ENCODE measurements at places on chromosomes 5 and 9.

GRCh38 chr9:131235480-131235851 is 40.8 kb downstream of the FAM78A start:
- no peak for DNase-seq

- DNase-seq, result no peak
These were observed 107.2 kb downstream of the C5orf15 start for GRCh38 chr5:133861161-133861737.

DNA sequence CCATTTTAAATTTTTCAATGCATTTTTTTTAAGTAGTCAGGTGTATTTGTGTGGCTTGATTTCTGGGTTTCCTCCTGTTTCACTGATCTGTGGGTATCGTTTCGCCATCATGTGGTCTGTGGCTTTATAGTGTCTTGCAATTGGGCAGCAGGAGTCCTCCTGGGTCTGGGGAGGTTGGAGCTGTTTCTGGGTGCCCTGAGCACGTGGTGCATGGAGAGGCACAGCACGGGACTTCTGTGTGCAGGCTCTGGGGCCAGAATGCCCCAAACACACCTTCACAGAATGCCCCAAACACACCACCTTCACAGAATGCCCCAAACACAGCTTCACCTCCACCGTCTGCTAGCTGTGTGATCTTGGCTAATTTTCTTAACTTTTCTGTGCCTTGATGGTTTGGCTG is 82.6 kb upstream of the COL5A1 start:
- DNase-seq, result no peak

- DNase-seq, result no peak
These were observed 72.2 kb downstream of the PTPDC1 start for GRCh38 chr9:94156348-94157049.

DNA sequence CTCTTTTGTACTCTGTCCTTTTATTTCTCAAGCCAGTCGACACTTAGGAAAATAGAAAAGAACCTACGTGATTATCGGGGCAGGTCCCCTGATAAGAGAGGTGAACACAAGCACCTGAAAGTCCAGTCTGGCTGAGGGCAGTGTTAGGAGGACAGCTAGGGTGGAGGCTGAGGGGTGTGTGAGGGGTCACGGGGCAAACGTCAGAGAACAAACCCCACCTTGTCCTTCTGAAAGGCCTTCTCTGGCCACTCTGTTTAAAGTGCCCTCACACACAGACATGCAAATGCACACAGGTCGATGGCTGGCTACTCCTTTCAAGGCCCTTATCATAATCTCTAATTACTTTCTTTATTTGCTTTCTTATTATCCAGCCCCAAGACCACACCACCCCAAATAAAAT is 108.8 kb downstream of the ESM1 start:
- DNase-seq, result no peak

- no peak for DNase-seq
These were observed 140.8 kb downstream of the BNC2 start for GRCh38 chr9:16729651-16730050.

DNA sequence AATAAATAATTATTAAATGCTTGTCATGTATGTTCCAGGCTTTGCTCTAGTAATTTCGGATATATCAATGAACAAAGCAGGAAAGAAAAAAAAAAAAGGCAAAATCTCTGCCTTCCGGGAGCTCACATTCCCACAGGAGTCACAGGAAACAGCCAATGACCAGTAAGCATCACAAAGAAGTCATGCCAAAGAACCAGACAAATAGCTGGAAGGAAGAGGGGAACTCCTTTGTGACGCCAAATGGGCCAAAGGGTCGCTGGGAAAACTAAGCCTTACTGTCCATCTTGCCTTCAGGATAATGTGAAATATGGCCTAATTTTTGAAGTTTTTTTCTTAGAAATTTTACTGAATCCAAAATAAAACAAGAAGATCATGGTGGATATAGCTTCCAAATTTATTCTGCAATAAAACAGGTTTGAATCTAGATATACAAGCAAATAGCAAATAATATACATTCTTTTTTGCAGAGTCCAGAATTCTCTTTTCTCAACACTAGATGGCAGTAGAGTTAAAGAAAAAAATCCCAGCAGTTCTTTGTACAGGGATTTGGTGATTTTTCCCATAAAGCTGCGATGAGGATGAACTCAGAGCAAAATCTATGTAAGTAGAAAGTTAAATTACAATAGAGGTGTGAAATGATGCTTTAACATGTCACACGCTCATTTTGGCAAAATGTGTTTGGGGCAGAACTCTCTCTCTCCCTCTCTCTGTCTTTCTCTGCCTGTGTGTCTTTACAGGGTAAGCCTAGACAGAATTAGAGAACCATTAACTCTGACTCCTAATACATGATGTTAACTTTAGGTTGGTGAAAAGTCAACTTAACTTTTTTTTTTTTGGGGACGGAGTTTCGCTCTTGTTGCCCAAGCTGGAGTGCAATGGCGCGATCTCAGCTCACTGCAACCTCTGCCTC is 60.0 kb upstream of the TUT7 start:
- peak; percentile 16 for DNase-seq

GRCh38 chr9:114588651-114589526 is 1.3 kb downstream of the ATP6V1G1 start:
- no peak for DNase-seq

- DNase-seq, result no peak
These were observed 122.0 kb downstream of the GDNF start for GRCh38 chr5:37717613-37718431.

DNA sequence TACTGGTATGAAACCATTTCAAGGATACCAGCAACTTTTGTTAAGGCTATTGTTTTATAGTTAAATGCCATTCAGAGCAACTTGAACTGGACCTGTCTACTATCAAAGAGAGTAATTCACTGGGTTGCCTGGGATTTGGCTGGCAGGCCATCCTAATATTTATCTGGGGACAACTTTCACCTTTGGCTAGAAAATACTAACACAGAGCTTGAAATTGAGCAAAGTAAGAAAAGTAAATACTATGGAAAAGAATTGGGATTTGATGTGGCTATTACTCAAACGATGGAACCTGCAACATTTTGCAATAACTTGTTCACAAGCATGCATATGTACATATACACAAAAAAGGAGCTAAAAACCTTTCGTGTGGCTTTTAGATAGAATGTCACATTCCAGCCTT is 191.3 kb downstream of the DENND1A start:
- no peak for DNase-seq

DNA sequence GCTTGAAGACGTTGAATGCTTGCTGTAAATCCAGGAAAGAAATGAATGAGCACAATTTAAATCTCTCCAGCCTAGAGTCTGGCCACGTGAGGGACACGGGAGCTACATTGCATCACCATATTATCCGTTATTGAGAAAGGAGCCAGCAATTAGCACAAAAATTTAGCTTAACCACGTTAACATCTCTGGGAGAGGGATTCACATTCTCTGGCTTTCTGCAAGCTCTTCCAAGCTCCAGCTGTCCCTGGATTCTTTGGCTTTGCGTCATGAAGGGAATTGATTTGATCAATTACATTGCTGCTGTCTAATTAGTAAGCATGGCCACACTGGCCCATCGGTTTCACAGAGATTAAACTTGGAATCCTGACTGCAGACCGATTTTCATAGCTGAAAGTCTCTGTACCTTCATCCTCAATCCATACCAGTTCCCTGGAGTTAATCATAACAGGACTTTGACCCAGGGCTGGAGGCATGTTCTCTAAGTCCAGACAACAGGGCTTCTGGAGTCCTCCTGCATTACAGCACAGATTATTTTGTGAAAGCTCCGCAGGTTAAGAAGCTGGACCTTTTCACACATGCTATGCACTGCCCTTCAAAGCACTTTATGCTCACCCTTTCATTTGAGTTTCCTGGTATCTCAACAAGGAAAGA is 31.6 kb downstream of the ADRA1B start:
- no peak for DNase-seq

GRCh38 chr9:115098226-115098965 is 19.6 kb downstream of the TNC start:
- no peak for DNase-seq

GRCh38 chr5:143200781-143201398 is 202.6 kb downstream of the NR3C1 start:
- no peak for DNase-seq

DNA sequence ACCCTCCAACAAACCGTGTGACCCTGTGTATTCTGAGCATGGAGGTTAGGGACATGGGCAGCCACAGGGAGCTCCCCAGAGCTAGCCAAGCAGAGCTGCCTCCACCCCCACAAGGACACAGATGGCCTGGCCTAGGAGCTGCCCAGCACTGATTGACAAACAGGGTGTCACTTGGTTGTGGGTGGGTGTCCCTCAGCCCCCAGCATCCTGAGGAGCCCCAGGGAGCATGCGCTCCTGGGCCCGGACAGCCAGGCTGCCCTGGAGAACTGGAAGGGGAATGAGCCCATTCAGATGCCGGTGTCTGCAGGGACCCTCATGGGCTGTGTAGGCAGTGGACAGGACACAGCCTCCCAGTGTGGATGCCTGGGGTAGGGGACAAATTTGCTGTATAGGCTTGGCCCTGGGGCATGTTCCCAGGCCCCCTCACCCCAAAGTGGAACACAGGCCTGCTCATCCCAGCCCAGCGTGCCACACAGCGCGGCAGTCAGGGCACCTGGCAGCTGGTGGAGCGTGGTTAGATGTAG is 124.8 kb upstream of the LMX1B start:
- DNase-seq, result no peak

GRCh38 chr9:131423171-131423581 is 29.3 kb downstream of the PRRC2B start:
- no peak for DNase-seq

DNA sequence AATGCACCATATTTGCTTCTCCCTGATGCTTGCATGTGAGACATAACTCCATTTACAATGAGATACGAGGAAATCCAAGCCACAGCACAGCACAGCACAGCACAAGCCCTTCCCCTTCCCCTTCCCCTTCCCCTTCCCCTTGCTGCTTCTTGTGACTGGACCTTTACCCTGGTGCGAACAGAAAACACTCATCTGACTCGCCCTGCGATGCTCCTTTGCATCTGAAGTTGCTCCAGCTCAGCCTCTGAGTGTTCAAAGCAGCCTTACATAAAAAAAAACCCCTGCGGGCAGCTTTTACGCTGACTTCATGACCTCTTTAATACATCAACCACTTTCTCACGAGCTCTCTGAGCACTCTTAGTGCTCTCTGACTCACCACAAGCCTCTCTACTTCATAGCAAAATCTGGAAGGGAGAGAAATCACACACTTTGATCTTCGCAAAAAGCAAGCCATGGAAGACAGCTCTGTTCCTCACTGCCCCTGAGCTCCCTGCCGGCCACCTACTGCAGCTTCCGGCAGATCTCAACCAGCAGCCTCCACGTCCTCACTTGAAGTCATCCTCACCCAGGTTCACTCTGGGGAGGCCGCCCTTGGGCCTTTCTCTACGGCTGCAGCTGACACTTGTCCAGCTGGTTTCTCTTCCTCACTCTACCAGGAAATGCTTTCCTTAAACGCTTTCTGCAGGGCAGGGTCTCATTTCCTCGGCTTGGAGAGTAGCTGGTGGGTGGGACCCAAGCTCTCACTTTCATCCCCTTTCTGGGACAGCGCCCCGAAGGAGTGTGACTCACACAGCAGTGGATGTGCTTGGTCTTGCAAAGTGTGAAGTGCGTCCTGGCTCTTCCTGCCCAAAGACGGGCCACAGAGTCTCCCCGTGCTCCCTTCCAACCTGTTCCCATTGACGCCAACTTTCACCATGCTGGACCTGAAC is 5.3 kb downstream of the SLC34A1 start:
- DNase-seq, result peak; percentile 76

- no peak for DNase-seq
These were observed 102.8 kb downstream of the ANKH start for GRCh38 chr5:14768508-14769365.

DNA sequence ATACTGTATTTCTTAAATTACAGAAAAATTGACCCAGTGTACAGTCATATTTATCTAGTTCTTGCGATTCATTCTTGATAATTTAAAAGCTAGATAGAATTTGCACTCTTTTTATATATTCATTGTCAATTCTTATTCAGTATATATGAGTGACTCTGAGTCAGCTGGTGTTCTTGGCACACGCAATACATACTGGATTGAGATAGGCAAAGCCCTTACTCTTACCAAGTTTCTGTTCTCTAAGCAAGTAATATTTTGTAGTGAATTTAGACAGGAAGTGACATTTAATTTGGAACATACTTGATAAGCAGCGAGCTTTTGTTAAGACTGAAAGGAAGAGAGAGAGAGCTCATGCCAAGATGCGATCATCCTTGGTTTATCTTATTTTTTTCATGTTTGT is 57.7 kb downstream of the GPBP1 start:
- no peak for DNase-seq

GRCh38 chr5:64612344-64612961 is 77.8 kb upstream of the SHISAL2B start:
- no peak for DNase-seq

DNA sequence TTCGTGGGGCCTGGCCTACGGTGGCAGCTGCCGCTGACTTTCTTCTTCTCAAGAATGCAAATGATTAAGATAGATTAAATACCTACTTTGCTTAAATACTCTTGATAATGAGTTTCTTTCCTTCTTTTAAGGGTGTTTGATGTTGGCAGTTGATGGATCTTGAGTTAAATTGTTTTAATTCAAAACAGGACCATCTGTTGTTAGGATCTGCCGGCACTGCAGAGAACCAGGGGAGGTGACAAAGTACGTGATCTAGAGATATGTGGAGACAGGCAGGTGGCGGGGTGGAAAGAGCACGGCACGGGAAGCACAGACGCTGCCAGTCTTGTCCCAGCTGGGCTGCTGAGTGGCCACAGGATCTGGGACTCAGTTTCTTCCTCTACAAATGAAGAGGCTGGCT is 37.9 kb downstream of the MED27 start:
- no peak for DNase-seq

DNA sequence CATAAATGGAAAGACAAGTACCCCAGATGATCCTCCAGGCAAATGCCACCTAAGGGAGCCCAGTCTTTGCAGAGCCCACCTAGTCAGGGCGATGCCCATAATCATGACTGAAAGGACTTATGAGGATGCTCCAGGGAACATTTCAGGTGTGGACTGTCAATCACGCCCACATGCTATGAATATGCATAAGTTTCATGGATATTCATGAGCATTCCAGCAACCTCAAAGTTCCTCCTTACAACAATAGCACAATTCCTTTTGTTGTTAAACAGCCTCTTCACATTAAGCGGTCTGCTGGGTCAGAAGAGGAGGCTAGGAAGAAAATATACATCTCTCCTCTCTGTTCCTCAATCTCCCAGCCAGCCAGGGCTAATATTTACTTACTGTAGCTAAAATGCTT is 161.6 kb downstream of the C5orf15 start:
- no peak for DNase-seq

GRCh38 chr5:50814556-50814955 is 148.1 kb downstream of the PARP8 start:
- DNase-seq, result no peak

DNA sequence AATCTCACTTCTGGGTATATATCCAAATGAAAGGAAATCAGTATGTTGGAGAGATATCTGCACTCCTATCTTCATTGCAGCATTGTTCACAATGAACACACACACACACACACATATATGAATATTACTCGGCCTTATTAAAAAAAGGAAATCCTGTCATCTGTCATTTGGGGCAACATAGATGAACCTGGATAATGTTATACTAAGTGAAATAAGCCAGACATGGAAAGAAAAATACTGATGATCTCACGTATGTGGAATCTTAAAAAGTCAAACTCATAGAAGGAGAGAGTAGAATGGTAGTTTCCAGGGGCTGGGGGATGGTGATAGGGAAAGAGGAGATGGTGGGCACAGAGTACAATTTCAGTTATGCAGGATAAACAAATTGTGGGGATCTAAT is 100.3 kb downstream of the EMB start:
- no peak for DNase-seq

Measured in CD4-positive, alpha-beta memory T cell (primary cell).